SJCRH30 (cell line): ENCODE measurements at places on chromosomes 2 and 18. TPM values are rescaled to one million over a fixed set of nuclear protein-coding genes. Genes with fewer than 3 reads are reported as not detected.
A peak's percentile ranks its signal among the peaks of the same experiment; 100 is the strongest.

Gene SKOR2
- not detected in 2 replicates for total RNA-seq

Gene SOX11
- 18.8 and 19.8 TPM in 2 replicates for total RNA-seq

Gene LONRF2
- total RNA-seq: not detected in 2 replicates

DNA sequence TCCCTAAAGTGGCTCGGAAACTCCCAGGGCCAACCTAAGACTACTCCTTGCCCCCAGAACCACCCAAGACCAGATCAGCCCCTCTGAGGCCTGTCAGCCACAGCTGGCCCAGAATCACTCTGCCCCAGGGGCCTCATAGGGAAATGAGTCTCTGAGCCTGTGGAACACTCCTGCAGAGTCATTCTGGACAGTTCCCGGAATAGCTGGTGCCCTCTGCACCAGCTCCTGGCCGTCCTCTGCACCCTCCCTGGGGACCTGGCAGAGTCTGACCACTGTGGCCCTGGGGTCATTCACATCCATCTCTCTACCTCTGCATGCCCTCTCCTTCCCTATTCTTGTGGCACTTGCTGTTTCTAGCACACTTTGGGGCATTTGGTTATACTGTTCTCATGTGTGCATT is 14.6 kb upstream of the TMEM214 start:
- no peak for DNase-seq
- H3K27ac ChIP-seq: no peak overlapping the region
- H3K4me3 ChIP-seq: no peak overlapping the region
- no peaks in the 10 kb centered on the region for H3K36me3 ChIP-seq
- H3K4me1 ChIP-seq: peaks cover 4% of the 10 kb centered on the region; the same call in 1 of the 2 replicates

GRCh38 chr2:177195194-177195593 is 17.4 kb upstream of the HNRNPA3 start:
- no peak overlapping the region for H3K4me3 ChIP-seq
- H3K4me1 ChIP-seq: no peaks in the 10 kb centered on the region
- H3K36me3 ChIP-seq: no peaks in the 10 kb centered on the region
- DNase-seq: no peak
- no peaks in the 10 kb centered on the region for H3K27me3 ChIP-seq

GRCh38 chr2:223724861-223725260 is 112.5 kb downstream of the AP1S3 start:
- peaks cover 22% of the 10 kb centered on the region for H3K4me1 ChIP-seq
- H3K27me3 ChIP-seq: no peaks in the 10 kb centered on the region
- peak overlapping the region; percentile 12; the same call in 1 of the 2 replicates for H3K4me3 ChIP-seq
